ENCODE measurements at places on chromosomes 4 and X.

GRCh38 chrX:70444326-70444945, at the start of gene DLG3:
TSS of gene DLG3 (plus strand) at chrX:70444835. CDS start at chrX:70445202, 367 bp downstream.
- DNase-seq: peak; percentile 36

GRCh38 chr4:38359113-38359512, 304.9 kb upstream of the KLF3 start:
- no peak for DNase-seq

DNA sequence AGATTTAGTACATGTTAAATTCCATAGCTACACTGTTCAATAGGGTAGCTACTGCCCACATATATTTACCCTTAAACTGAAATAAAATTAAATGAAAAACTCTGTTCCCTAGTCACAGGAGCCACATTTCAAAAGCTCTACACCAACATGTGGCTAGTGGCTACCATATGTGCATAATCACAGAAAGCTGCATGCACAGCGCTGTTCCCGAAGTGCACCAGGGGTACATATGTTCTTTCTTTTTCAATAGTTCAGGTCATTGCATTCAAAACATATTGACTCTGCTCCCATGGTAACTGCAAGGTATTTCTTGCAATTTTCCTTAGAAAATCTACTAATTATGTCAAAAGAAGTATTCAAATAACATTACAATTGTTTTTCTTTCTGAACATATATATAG, 591.2 kb downstream of the PDHA2 start:
- no peak for DNase-seq

GRCh38 chr4:19999276-19999675, 252.4 kb upstream of the SLIT2 start:
- no peak for DNase-seq

GRCh38 chr4:110165382-110166286, 32.8 kb downstream of the ELOVL6 start:
- DNase-seq: peak; percentile 48

- no peak for DNase-seq
Observed at GRCh38 chrX:22196149-22196548, 76.6 kb upstream of the CBLL2 start.

Data from stimulated activated naive CD8-positive, alpha-beta T cell treated with anti-CD3 and anti-CD28 coated beads, Interleukin-15, Interleukin-2, amounts not matched to agents 100 U/mL and 50 U/mL, for 24 hours (primary cell).